ENCODE measurements at places on chromosomes 16 and 17.

DNA sequence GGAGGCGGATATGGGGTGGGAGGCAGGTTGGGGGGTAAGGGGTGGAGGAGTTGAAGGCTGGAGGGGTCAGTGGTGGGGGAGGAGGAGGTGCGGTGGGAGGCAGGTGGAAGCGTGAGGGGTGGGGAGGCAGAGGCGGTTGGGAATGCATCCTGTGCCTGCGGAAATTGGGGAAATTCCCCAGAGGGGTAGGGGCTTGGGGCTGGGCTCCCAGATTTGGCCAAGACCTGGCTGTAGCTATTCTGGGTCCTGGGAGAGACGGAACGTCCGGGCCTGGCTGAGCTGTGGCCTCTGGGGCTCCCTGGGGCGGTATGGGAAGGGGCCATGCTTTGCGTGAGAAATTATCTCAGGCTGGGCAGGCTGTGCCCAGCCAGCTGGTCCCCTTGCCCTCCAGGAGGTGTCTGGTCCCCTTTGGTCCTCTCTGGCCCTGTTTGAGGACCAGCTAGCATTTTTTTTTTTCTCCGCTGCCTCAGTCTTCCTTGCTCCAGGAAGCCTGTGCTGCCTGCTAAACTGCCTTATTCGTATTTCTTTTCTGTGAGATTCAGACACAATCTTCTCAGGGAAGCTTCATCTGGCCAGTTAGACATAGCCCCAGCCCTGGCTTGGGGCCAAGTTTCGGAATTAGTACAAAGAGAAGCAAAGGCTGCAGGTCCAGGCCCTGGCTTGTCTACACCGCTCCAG lies 7.3 kb upstream of the TRPV2 start:
- no peak for DNase-seq

- DNase-seq, result no peak
Observed at GRCh38 chr16:27066668-27067537, at the start of gene C16orf82. C16orf82 (plus strand) TSS chr16:27066927.

GRCh38 chr17:41178843-41179616 lies 1.0 kb upstream of the KRTAP4-2 start:
- DNase-seq, result no peak

- DNase-seq, result no peak
Observed at GRCh38 chr17:40171750-40172149, 5.5 kb upstream of the RAPGEFL1 start.

- DNase-seq, result no peak
Observed at GRCh38 chr17:40525294-40525693, 23.9 kb upstream of the TNS4 start.

DNA sequence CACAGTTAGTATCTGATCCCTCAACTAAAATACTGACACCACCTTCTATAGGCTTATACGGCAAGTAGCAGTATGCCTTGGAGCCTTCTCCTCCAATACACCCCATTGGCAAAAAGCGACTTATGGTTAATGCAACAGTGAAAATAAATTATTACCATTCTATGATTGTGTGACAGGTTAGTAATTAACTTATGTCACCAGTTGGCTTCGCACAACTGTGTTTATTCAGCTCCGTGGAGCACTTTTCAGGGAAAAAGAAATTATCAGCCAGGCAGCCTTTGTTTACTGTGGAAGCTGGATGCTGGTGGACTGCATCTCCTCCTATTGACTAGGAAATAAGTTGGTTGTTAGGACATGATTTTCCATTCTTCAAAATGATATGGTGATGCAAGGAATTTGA lies 833.8 kb upstream of the RBFOX1 start:
- DNase-seq, result no peak

- no peak for DNase-seq
Observed at GRCh38 chr17:67403065-67403464, 26.0 kb downstream of the PITPNC1 start.

GRCh38 chr16:31120129-31120528 lies 2.7 kb downstream of the KAT8 start:
- DNase-seq, result no peak

DNA sequence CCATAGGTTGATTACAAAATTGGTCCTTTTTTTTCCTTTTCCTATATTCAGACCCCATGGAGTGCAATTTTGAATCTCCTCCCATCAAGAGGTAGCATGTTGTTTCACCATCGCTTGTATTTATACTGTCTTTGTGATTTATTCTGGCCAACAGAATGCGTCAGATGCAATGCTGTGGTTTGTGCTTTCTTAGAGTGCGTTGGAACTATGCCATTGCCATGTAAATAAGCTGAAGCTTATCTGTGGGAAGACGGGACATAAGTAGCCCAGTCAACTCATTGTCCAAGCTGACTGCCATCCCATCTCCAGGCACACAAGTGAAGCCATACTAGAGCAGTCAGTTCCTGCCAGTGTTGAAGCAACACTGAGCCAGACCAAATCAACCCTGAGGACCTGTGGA lies 1339.3 kb upstream of the GOT2 start:
- no peak for DNase-seq

- DNase-seq, result no peak
Observed at GRCh38 chr17:63189930-63190329, 223.9 kb downstream of the TANC2 start.

DNA sequence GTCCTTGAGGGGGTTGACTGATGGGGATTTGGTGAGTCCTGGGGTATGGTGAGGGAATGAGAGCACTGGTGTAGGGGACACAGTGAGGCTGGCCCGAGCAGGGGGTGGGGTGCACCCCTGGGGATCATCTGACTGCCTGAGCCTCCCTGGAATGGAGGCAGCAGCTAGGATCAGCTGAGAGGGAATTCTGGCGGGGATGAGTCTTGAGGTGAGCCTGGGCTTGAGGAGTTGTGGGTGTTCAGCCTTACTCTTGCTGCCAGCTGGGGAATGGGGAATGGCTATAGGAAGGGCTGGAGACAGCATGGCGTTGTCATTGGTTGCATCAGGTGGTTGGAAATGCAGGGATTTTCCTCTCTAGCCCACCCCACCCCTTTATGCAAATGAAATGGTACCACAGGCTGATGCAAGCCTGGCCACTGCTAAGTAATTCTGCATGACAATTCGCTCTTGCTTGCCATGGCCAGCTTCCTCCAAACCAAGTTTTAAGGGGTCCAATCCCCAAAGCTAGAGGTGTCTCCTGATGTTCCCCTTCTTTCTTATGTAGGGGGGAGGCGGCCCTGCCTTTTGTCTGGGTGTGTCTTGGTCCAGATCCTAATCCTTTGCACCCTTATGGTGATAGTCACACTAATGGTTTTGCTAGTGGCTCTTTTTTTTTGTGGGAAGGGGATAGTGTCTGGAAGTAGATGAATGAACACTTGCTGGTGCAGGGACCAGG lies 7.5 kb downstream of the NFE2L1 start:
- peak; percentile 35 for DNase-seq

DNA sequence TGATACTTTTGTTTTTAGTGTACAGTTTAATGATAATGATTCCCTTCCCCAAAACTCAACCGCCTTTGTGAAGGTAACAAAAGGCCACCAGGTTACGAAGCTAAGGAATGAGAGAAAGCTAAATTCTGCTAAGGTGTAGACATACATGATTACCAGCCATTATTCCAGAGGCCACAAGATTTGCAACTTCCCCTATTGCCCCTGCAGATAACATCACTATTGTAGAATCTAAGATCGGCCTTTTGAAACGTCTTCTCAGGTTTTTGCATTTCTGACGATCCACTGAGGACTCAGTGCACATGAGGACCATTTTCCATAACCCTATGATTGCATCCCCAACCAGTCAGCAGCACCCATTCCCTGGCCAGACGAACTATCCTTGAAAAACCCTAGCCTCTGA lies 33.9 kb upstream of the SNN start:
- no peak for DNase-seq

GRCh38 chr16:49899991-49900695 lies 44.2 kb upstream of the ZNF423 start:
- no peak for DNase-seq

- no peak for DNase-seq
Observed at GRCh38 chr16:50288920-50289319, 22.6 kb downstream of the ADCY7 start.

DNA sequence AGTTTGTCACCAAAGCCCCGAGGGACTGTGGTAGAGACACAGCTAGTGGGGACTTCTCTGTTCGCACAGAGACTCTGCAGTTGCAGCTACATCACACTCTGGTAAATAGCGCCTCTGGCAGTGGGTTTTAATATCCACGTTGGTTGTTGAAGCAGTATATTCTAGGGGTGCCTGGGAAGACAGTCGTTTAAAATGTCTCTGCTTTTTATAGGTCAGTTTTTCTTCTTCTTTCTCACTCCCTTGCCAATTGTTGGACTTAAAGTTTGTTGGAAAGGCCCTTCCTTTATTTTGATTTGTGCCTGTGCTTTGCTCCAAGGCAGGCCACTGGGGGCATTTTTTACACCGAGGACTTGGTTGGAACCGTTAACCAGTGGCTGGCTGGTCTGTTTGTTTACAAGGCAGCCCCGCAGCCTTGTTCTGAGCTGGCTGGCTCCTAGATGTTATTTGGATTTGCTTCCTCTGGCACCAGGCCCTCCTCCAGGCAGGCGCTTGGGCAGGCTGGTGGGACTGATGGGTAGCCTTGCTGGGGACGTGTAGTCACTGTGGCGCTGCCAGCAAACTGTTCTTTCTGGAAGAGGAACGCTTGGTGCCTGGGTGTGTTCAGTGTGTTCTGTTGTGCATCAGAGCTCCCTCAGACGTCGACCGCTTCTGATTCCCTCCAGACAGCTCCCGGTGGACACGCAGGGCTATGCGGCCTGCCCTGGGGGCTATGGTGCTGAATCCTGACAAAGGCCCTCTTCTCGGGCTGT lies 218.2 kb upstream of the CHMP6 start:
- DNase-seq, result no peak

DNA sequence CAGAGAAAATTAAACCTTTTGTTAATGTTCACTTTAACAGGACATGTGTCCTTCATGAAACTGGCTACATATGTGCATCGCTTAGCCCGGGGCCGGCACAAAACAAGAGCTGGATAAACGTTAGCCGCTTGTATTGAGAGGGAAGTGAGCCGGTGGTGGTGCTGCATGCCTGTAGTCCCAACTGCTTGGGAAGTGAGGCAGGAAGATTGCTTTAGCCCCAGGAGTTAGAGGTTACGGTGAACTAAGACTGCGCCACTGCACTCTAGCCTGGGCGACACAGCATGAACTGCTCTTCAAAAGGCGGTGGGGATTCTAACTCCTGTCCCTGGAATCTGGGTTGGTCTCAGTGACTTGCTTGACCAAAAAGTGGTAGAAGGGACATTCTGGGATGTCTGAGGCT lies 15.0 kb upstream of the SPHK1 start:
- DNase-seq, result no peak

DNA sequence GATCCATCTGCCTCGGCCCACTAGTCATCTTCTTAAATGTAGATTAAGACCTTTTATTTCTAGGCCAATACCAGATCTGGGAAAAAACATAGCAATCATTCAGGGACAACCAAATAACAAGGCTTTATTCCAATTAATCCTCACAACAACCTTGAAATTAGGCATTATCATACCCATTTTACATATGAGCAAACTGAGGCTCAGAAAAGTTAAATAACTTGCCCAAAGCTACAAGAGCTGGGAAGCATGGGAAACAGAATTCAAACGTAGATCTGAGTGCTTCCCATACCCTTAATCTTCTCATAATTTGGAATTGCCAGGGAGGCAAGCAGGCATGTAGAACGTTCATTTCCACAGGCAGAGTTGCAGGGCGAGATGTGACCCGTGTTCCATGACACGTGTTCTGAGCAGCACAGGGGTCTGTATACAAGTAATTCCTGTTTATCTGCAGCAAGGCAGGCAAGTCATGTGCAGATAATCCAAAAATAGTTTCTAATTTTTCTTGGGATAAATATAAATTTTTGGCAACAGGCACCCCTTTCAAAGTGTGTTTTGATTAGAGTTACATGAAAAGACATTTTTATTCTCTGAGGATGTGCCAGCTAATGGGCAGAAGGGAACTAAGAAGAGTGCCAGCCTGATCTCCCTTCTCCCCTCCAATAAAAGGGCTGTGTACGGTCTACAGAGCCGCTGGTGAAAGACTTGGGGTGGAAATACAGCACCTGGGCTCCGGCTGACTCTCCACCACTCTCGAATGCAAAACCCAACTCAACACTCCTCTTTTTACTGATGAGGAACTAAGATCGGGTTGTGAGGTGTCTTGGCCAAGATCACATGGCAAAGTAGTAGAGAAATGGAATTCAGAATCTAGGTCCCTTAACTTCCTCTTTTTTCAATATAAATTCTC lies 27.7 kb upstream of the MYOCD start:
- no peak for DNase-seq

GRCh38 chr17:75342996-75343395 lies 53.8 kb upstream of the SLC25A19 start:
- no peak for DNase-seq

- no peak for DNase-seq
Observed at GRCh38 chr17:79082311-79083190, 7.9 kb downstream of the ENGASE start.

GRCh38 chr16:11792410-11793241 lies 4.4 kb downstream of the ZC3H7A start:
- DNase-seq, result no peak

- no peak for DNase-seq
Observed at GRCh38 chr17:63113167-63113566, 147.1 kb downstream of the TANC2 start.

DNA sequence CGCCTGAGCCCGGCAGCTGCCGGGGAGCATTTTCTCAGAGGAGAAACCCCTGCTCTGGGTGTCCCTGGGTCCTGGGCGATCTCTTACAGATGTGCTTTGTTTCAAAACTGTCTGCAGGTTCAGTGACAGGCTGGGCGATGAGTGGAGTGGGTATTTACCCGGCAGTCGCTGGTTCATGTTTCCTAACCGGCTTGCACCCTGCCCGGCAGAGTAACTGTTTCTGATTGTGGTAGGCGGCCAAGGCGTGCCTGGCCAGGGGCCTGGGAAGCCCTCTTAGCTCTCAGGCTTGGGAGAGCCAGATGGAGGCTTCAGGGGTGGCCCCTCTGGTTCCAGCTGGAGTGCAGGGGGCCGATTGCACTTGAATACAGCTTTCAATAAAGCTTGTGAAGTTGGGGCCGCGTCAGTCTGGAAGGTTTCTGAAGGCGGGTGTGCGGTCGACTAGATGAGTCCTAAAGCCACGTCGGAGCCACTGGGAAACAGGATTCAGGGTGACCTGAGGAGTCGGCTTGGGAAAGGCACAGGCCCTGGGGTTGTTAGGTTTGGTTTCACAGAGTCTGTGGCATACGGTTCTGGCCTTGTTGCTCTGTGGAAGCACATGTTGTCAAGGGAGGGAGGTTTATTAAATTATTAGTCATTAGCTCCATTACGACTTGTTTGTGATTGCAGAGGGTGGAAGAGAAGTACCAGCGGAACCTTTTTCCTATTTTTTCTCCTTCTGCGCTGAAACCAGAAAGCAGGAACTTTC lies 1.4 kb downstream of the BAIAP2 start:
- no peak for DNase-seq

GRCh38 chr16:31273187-31273586 lies 13.4 kb downstream of the ITGAM start:
- DNase-seq, result no peak

GRCh38 chr17:61551255-61551742 lies 39.7 kb downstream of the NACA2 start:
- DNase-seq, result no peak

- no peak for DNase-seq
Observed at GRCh38 chr16:71647391-71647790, 21.4 kb downstream of the MARVELD3 start.

- no peak for DNase-seq
Observed at GRCh38 chr17:37744961-37745800, at the start of gene HNF1B. HNF1B (minus strand) TSS chr17:37745059; CDS start chr17:37744884, 175 bp downstream.

All from stimulated activated CD8-positive, alpha-beta memory T cell treated with anti-CD3 and anti-CD28 coated beads, Interleukin-15, amount 100 ng/mL, for 48 hours (primary cell).